NCI-H187 (cell line): ENCODE measurements at places on chromosomes 5 and 9.

DNA sequence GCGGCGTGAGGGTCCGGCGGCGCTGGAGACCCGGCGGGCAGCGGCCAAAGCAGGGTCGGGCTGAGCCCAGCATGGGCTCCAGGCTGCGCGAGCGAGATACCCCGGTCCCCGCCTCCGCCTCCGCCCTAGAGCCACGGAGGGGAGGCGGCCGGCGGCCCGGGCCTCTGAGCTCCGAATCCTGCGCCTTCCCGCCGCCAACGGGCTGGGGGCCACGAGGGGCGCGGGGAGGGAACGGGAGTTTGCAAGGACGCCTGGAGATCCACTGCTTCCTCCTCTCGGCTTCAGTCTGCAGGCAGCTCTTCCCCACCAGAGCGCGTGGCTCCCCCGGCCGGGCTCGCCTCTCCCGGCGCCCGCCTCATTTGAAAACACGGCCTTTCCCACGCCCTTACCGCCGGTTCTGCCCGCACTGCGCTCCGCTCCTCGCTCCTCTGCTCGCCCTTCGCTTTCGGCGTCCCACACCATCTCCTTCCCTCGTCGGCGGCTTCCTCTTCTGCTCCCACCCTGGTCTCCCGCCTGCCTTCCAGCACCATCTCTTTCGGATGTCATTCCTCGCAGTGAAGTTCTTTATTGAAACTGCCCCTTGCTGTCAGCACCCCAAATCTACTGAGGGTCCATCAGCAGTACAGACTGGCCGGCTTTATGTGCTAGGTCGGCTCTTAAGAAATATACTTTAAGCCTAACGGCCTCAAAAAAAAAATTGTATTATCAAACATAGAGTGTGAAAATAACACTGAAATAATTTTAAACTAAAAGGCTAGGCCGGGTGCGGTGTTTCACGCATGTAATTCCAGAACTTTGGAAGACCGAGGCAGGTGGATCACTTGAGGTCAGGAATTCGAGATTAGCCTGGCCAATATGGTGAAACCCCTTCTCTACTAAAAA is 105.0 kb upstream of the FAM120A start:
- no peak for DNase-seq

GRCh38 chr9:27353474-27354229 is 56.7 kb upstream of the EQTN start:
- no peak for DNase-seq

DNA sequence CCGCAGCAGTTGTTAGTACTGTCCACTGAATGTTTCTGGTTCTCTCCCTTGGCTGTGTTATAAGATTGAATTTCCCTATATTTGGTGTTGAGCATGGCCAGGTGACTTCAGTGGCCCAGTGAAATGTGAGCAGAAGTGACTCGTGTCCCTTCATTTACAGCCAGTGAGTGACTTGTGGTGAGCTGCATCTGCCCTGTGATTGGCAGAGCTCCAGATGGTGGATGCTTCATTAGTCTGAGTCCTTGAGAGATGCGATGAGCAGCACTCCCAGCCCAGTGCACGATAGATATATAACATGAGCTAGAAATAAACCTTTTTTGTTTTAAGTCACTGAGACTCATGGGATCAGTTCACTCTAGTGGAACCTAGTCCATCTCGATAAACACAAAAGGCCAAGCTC is 19.3 kb downstream of the PCSK5 start:
- no peak for DNase-seq

DNA sequence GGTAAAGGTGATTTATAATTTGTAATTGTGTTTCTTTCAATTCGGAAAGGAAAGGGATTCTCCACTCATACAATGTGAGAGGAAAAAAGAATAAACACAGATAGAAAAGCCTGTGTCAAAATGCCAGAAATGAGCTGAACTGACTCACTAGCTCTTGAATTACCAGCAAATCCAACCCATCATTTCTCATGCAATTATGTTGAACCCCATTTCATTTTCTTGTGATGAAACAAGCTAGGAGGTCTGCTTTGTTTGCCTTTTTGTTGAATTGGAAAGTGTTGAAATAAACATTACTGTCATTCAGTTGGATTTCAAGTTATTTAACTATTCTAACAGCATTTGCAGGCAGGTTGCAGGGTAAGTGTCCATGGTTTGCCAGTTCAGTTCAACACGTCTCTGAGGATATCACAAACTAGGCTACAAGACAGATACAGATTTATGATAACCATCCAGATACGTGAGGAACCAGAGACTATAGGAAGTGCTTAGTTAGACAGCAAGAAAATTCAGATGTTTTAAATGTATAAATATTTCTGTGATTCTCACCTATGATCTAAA is 547.2 kb downstream of the MAT2B start:
- DNase-seq, result no peak

DNA sequence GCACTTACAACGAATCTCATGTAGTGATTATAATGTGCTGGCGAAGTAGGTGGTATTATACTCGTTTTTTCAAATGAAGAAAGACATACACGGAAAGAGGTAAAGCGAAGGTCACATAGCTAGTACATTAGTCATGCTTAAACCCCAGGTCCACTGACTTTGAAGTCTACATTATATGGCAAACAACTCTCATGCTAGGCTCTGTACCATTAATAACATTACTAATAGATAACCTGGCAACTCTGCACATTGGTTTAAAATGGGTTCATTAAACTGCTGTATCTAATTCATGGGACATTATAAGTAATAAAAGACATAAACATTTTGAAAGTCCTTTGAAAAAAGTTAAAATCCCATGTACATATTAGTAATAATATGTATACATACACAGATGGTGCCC is 21.2 kb downstream of the FYB1 start:
- DNase-seq, result no peak

DNA sequence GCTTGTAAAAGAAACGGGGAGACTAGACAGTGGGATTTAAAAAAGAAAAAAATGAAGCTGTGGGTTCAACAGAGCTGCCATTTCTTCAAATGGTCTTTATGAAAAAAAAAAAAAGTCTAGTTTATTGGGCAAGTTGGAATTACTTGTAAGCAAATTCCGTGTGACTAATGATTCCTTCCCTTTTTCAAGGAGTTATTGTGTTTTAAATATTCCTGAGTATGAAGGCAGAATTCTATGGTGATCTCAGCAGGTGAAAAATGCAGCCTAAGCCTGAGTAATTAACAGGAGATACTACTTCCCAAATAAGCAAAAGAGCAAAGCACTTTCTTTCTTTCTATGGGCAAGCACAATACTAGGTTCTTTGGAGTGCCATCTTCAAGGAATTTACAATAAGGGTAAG is 481.9 kb downstream of the ZNF608 start:
- no peak for DNase-seq

DNA sequence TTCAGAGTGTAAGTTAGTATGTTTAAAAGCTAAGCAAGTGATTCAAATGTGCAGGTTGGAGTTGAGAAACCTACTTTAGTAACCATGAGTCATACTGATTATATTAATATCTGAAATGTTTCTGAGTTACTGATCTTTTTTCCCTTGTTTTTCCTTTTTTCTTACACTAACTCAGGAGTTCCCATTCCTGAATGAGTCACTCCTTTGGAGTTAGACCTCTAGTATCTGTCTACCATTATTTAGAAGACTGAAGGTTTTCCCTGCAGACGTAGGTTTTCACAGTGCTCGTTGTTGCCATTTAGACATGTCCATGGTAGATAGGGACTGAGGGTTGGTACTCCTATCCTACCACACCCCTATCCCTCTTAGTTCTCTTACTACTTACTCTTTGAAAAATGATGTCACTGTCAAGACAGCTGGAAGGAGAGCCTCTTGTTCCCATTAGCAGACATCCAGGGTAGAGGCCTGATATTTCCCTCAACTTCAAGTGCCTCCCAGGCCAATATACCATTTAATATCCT is 20.2 kb downstream of the OCLN start:
- DNase-seq, result no peak
